Fibroblast of lung (primary cell): ENCODE measurements at places on chromosomes 12 and 14. TPM values are rescaled to one million over a fixed set of nuclear protein-coding genes. Genes with fewer than 3 reads are reported as not detected.
A peak's percentile ranks its signal among the peaks of the same experiment; 100 is the strongest.

DNA sequence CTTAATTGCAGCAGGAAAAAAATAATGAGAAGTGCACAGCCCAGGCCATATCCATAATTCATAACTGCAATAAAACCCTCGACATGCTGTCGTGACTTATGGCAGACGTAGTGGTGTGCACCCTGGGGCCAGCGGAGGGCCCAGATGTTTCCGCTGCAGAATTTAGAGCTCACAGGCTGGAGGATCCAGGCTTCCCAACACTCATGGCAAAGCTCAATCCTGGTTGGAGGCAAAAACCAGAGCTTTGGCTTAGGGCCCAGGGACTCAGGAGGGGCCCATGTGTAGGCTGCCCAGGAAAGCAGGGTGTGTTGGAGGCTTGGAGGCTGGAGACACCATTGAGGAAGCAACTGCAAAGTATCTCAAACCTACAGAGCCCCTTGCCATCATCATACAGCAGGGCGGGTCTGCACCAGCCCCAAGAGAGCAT, 68.7 kb downstream of the SERPINA3 start:
- no peaks in the 10 kb centered on the region for H3K27me3 ChIP-seq
- no peaks in the 10 kb centered on the region for H3K36me3 ChIP-seq
- no peak overlapping the region for H3K27ac ChIP-seq
- no peak for DNase-seq

DNA sequence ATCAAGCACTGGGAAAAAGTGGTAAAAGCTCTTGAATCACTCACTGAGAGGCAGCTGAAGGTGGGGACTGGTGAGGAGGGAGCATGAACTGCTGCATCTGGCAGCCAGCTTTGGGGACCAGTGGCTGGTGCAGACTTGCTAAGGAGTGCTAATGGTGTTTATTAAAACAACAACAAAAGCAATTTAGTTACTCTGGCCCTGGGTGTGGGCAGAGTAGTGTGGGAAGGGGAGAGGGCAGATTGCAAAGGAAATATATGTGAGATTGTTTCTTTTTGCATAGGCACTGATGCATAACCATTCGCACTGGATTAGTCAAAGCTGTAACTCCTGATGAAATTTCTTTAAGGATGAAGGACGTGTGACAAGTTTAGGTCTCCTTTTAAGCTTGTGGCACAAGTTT, 8.1 kb downstream of the TXNRD1 start:
- no peak overlapping the region for H3K27ac ChIP-seq
- H3K4me3 ChIP-seq: no peak overlapping the region
- peaks cover 13% of the 10 kb centered on the region for H3K4me1 ChIP-seq
- no peaks in the 10 kb centered on the region for H3K36me3 ChIP-seq
- no peak for DNase-seq

DNA sequence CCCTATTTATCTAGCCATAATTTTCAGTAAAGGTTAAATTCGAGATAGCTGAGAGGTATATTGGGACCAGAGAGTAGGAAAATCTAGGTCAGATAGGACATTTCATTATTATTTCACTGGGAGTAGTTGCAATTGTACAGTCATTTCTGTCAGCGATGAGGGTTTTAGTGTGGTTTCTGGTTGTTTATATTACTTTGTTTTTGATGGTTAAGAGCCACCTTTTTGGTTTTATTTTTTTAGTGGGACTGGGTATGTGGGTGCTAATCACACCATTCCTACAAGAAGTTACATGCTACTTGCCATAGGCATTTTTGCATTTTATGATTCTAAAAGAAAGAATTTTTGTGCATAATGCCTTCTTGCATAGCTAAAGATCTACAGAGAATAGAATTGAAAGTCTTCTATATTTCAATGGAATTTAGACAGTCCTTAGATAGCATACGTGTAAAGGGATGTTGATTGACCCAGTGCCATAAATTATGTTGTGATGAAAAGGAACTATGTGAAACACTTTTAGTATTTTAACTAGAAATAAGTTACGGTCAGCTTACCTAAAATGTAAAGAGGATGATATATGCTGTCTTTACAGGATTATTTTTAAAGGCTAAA, 85.2 kb downstream of the KTN1 start:
- H3K4me1 ChIP-seq: no peaks in the 10 kb centered on the region
- no peak overlapping the region for H3K27ac ChIP-seq
- H3K27me3 ChIP-seq: no peaks in the 10 kb centered on the region
- H3K4me3 ChIP-seq: no peak overlapping the region
- peak; percentile 26 for DNase-seq
- peaks cover 1% of the 10 kb centered on the region for H3K36me3 ChIP-seq

DNA sequence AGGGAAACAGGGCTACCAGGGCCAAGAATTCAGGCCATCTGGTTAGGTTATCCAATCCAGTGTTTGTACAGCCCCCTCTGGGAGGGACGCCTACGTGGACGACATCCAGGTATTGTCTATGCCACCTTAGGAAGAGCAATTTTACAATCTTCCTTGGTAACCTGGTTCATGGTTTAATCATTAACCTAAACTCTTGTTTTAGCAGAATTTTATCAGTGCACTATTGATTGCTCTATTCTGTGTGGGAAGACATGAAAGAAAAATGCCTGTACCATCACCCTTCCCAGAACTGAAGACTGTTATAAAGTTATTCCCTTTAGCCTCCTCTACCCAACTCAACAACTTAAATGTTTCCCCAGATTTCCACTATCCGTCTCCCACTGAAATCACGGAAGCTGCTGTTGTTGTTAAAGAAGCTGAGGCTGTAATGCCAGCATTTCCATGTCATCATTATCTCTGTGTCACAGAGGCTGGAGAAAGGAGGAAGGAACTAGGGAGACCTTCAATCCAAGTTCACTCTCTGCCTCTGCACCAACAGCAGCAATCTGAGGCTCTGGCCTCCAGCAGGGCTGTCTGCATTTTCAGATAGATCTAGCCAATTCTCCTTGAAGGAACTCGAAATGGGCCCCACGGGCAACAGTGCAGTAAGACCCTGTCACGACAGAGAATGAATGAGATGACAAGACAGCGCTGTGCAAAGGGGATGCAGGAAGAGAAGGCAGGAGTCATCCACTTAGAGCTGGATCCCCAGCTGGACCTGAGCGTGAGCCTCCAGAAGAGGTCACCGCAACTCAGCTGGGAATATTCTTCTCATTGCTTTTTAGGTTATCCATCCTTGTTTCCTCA, 183.4 kb upstream of the GZMB start:
- no peak overlapping the region for H3K4me3 ChIP-seq
- H3K36me3 ChIP-seq: no peaks in the 10 kb centered on the region
- H3K27ac ChIP-seq: no peak overlapping the region
- no peaks in the 10 kb centered on the region for H3K27me3 ChIP-seq
- peak; percentile 69 for DNase-seq

DNA sequence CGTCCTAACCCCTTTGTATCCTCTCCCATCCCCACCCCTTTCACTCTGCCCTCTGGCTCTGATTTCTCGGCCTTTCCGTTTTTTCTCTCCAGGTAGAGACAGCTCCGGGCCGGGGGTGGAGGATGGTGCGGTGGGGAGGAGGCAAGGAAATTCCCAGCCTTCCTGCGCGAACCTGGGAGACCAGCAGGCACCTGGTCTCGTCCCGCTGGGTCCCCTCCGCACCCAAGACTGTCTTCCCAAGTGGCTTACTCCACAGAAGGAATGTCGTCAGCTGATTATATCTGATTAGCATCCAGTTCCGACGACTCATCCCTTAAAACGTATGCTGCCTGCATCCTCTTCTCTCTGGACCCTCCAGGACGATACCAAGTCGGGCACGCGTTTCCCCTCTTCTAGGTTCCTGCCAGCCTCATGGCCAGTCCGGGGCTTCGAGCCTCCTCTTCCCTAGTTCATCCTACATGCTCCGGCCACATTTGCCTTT, 42.2 kb upstream of the CAPRIN2 start:
- H3K27me3 ChIP-seq: no peaks in the 10 kb centered on the region
- peak overlapping the region; percentile 34 for H3K27ac ChIP-seq
- peaks cover 4% of the 10 kb centered on the region for H3K4me1 ChIP-seq
- H3K4me3 ChIP-seq: peak overlapping the region; percentile 74

DNA sequence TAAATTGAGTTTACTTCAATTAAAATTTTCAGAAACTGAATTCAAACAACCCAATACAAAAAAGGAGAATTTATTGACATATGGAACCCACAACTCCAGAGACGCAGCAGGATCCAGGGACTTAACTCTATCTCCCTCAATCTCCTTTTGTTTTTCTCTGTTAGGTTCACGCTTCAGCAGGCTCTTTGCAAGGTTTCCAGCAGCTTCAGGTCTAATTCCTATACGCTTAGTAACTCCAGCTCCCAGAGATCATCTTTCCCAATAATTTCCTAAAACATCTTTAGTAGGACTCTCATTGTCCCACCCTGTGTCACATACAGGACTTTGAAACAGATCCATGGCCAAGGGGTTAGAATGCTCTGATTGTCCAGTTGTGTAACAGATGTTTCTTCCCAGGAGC, 175.2 kb downstream of the RMST start:
- H3K36me3 ChIP-seq: no peaks in the 10 kb centered on the region
- no peak for DNase-seq
- H3K27ac ChIP-seq: no peak overlapping the region
- H3K27me3 ChIP-seq: no peaks in the 10 kb centered on the region

GRCh38 chr12:65655074-65655493, 169.2 kb upstream of the HMGA2 start:
- peak; percentile 65 for DNase-seq
- H3K36me3 ChIP-seq: no peaks in the 10 kb centered on the region
- no peaks in the 10 kb centered on the region for H3K27me3 ChIP-seq
- H3K4me3 ChIP-seq: no peak overlapping the region

DNA sequence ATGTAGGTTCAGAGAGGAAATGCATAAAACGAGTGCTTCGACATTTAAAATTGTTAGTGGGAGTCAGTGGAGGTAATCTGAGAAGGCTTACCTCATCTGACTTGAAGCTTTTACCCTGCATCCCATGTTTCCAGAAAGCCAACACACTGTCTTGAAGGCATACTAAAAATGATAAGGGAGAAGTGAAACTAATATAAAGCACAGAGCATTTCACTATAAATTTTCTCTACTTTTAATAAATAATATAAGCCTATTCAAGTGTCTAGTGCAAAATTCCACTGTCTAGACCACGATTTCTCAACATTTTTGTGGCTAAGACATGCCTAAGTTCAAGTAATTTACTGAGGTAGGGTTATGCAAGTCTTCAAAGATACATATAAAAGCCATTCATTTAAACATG, 29.1 kb upstream of the CDKL1 start:
- DNase-seq: peak; percentile 89
- H3K27me3 ChIP-seq: no peaks in the 10 kb centered on the region
- H3K4me3 ChIP-seq: no peak overlapping the region
- no peak overlapping the region for H3K27ac ChIP-seq
- H3K36me3 ChIP-seq: peaks cover 6% of the 10 kb centered on the region

DNA sequence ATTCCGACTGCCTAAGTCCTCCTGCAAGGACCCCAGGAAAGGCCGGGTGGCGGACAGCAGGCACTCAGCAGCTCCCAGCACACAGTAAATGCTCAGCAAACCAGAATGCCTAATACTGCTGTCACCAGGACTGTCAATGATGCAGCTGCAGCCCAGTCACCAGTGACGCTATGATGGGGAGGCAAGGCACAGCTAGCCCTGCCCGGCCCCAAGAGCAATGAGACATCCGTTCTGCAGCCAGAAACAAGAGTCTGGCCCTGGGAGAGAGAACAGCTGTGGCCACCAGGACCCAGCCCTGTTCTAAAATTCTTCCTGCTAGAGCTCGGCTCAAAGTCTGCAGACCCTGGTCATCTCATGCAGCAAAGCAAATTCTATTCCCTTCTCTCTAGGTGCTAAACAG, 69.8 kb downstream of the NCOR2 start:
- peak; percentile 93 for DNase-seq
- H3K27me3 ChIP-seq: no peaks in the 10 kb centered on the region
- peaks cover 37% of the 10 kb centered on the region for H3K4me1 ChIP-seq
- H3K27ac ChIP-seq: peak overlapping the region; percentile 90
- peaks cover 5% of the 10 kb centered on the region for H3K36me3 ChIP-seq

ATP5MC2 gene
- 148 and 169 TPM in 2 replicates for total RNA-seq
